ENCODE measurements at places on chromosomes 7 and 10.

DNA sequence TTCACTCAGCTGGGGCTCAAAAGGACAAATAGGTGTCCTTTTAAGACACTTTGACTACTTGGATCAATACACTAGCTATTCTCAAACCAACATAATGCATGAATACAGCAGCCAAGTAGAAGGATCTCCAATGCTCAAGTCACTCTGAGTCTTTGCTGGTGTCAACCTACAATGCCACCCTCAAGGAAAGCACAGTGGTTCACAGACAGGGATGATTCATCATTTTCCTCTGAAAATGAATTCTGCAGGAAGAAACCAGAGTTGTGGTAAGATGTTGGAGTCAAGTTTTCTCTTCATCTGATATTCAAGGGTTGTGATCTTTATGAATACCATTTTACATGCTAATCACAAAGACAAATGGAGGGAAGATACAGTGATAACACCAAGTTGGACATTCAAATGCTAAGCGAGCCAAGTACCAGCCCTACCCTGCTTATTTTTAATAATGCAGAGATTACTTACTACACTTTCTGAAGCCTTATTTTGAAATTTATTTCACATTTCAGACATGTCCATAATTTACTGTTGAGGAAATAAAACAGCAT is 143.1 kb upstream of the FGFR2 start:
- no peak for DNase-seq

DNA sequence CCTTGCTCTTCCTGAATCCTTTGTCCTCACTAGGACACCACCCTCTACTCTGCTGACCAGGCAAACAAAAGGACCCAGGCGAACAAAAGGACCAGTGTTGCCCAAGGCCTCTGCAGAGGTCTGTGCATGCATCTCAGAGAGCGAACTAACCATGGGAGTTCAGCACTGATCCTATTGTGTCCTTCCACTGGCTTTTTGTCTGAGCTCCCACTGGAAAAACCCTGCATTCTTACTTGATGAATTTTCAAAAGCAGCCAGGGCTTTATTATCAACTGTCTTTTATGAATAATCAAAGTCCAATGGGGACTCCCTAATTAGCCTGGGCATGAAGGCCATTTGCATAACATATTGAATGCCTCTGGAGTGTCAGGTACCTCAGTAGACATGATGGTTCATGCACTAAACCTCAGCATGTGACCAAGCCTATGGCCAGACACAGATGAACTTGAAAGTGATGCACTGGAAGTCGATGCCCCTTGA is 140.6 kb downstream of the KCNMA1 start:
- no peak for DNase-seq

GRCh38 chr10:88668465-88668864 is 4.2 kb downstream of the LIPF start:
- no peak for DNase-seq

GRCh38 chr7:7554021-7554432 is 12.7 kb upstream of the MIOS start:
- DNase-seq, result no peak

DNA sequence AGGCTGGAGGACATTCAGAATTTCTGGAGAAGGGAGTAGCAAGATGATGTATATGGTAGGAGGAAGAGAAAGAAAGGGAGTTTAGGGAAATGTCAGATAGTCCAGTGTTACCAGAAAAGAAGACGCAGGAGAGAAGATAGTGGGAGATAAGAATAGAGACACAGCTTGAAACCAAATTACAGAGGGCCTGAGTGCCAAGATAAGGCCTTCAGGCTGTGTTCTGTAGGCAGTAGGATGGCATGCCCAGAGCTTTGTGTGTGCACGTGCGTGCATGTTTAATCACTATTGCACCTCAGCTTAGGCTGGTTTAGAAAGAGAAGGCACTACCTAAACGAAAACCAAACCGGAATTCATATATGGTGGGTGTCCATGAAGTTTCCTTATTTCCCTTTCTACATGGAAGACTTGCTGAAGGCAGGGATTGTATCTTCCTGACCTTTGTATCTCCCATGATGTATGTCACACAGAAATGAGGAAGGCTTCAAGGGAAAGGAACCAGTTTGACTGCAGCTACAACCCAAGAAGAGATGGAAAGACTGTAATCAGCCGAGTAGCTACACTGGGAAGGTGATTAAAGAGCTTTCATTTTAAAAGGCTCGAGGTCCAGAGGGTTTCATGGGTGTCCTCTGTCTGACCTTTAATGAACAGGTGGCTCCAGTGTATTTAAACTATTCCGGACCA is 35.8 kb upstream of the BHLHA15 start:
- no peak for DNase-seq
